ENCODE measurements at places on chromosomes 1 and 21. TPM values are rescaled to one million over a fixed set of nuclear protein-coding genes. Genes with fewer than 3 reads are reported as not detected.
A peak's percentile ranks its signal among the peaks of the same experiment; 100 is the strongest.

DNA sequence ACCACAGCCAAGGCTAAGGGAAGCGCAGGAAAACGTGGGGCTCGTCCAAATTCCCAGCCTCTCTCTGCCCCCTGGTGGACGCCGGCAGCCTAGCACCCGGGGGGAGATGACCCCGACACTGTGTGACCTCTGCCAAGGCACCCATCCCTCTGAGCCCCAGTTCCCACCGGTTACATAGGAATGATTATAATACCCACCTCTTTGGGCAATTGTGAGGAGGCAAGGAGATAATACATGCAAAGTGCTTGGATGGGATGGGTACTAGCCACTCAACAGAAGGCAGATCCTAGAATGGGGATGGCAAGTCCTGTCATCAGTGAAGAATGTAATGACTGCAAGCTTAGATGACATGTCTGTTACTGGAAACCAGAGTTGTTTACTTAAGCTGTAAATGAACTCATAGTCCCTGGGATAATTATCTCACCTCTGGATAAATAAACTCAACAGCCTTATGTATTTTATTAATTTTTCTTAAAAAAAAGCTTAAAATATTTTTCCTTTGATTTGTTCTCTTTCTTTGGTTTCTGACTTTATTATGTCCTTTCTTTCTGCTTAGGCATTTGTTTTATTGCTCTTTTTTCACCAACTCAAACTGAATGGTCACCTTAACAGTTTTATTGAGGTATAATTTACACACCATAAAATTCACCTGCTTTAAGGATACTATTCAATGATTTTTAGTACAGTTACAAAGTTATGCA, 11.3 kb upstream of the BMP8B start:
- H3K27ac ChIP-seq: no peak overlapping the region
- no peaks in the 10 kb centered on the region for H3K4me1 ChIP-seq
- H3K36me3 ChIP-seq: no peaks in the 10 kb centered on the region
- no peaks in the 10 kb centered on the region for H3K27me3 ChIP-seq
- DNase-seq: no peak

- H3K27ac ChIP-seq: peak within 1 kb of the TSS; percentile 93
- H3K4me3 ChIP-seq: peak within 1 kb of the TSS; percentile 49
- peaks cover 29% of the 10 kb centered on the region for H3K4me1 ChIP-seq
- no peaks in the 10 kb centered on the region for H3K36me3 ChIP-seq
- H3K27me3 ChIP-seq: no peaks in the 10 kb centered on the region
Measured at GRCh38 chr1:203475012-203475981, at the start of gene PRELP. TSS of gene PRELP (plus strand) at chr1:203475806. CDS start at chr1:203483185, 7,379 bp downstream.

DNA sequence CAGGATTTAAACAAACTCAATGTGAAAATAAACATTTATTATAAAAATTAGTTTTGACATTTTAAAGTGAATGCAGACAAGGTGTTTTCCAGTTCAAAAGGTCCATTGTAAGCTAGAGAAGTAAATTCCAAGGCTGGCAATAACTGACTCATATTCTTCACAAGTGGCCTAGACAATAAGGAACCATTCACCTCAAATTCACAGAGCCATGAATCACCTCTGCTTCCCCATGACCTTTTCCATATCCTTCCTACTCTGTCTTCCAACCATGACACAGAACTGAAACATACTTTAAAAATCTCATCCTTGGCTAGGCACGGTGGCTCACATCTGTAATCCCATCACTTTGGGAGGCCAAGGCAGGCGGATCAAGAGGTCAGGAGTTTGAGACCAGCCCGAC, 24.8 kb downstream of the F11R start:
- H3K36me3 ChIP-seq: no peaks in the 10 kb centered on the region
- H3K4me1 ChIP-seq: peaks cover 5% of the 10 kb centered on the region
- no peak overlapping the region for H3K27ac ChIP-seq
- H3K27me3 ChIP-seq: no peaks in the 10 kb centered on the region
- H3K4me3 ChIP-seq: no peak overlapping the region

GRCh38 chr1:156523801-156524480, 23.4 kb upstream of the MEF2D start:
- H3K36me3 ChIP-seq: no peaks in the 10 kb centered on the region
- H3K4me3 ChIP-seq: no peak overlapping the region
- H3K27me3 ChIP-seq: no peaks in the 10 kb centered on the region

DNA sequence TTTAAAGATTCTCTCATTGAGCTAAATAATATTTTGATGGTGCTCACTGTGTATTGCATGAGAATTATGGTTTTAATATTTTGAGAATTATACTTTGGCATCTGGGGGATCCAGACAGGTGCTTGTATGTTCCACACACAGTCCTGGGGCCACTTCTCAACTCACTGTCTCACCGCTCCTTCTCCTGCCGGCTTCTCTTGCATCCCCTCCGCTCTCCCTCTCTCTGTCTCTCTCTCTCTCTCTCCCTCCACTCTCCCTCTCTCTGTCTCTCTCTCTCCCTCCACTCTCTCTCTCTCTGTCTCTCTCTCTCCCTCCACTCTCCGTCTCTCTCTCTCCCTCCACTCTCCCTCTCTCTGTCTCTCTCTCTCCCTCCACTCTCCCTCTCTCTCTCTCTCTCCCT, 32.2 kb upstream of the ZC3H12A start:
- H3K4me1 ChIP-seq: no peaks in the 10 kb centered on the region
- DNase-seq: no peak
- no peaks in the 10 kb centered on the region for H3K36me3 ChIP-seq

DNA sequence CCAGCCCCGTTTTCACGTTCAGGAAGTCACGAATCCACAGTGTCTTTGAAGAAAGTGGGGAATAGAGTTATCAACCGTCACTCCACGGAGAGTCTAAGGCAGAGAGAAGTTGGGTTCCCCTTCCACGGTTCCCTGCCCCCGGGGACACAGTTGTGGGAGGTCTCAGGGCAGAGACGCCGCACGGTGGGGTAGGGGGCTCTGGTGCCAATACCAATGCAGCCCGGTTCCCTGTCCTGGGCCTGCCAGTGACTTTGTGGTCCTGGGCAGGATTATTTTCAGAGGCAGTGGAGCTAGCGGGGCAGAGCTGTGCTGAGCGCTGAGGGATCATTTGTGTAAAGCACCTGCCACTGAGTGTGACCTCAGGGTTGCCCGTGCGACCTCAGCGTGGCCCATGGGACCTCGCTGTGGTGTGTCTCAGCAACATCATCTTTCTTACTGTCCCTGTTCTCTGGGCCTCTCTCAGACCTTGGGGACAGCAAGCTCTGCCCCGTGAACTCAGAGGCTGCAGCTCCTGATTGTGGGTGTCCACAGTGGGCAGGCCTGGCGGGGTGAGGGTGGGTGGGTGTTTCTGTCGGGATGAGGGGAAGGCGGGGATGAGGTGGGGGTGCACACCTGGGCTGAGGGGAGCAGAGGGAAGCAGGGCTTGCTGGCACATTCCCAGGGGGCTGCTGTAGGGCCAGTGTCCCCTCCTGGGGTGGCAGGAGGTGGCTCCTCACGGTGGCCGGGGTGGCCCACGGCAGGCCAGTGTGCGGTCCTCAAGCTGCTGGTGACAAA, 65.2 kb downstream of the AGPAT3 start:
- H3K4me3 ChIP-seq: no peak overlapping the region
- H3K27ac ChIP-seq: no peak overlapping the region
- no peak for DNase-seq
- no peaks in the 10 kb centered on the region for H3K27me3 ChIP-seq
- H3K4me1 ChIP-seq: peaks cover 38% of the 10 kb centered on the region

DNA sequence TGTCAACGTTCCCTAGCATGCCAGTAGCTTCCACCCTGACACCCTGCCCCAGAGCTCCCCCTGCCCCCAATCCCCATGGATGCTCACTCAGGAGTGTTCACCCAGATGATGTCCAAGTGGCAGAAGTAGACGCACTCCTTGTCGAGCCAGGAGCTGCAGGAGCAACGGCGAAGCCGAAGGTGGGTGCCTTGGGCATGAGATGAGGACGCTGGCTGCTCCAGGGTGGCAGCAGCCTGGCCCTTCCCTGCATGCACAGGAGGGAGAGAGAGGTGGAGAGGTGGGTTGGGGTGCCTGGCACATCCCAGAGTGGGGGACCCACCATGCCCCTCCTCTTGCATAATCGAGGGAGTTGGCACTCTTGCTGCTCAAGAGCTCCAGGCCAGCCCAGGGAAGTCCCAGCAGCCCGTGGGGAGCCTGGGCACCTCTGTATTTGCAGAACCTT, 502 bp downstream of the EDN2 start:
- H3K4me3 ChIP-seq: peak overlapping the region; percentile 9
- no peaks in the 10 kb centered on the region for H3K27me3 ChIP-seq
- H3K27ac ChIP-seq: no peak overlapping the region

DNA sequence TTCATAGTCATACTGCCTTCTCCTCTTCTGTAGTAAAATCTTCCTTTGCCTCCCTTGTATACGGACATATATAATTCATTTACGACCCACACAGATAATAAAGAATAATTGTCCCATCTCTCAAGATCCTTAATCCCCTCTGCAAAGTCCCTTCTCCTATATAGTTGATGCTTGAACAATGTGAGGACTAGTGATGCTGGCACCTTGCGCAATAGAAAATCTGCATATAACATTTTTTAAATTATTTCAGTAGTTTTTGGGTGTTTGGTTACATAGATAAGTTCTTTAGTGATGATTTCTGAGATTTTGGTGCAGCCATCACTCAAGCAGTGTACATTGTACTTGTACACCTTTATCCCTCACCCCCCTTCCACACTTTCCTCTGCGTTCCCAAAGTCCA, 21.0 kb downstream of the DIRAS3 start:
- H3K27me3 ChIP-seq: no peaks in the 10 kb centered on the region
- no peak overlapping the region for H3K4me3 ChIP-seq
- DNase-seq: no peak
- H3K4me1 ChIP-seq: no peaks in the 10 kb centered on the region

GRCh38 chr1:12511516-12512468, 106.2 kb downstream of the DHRS3 start:
- H3K4me1 ChIP-seq: peaks cover 20% of the 10 kb centered on the region
- no peak for DNase-seq
- peaks cover 18% of the 10 kb centered on the region for H3K36me3 ChIP-seq
- no peaks in the 10 kb centered on the region for H3K27me3 ChIP-seq
- H3K27ac ChIP-seq: peak overlapping the region; percentile 65

DNA sequence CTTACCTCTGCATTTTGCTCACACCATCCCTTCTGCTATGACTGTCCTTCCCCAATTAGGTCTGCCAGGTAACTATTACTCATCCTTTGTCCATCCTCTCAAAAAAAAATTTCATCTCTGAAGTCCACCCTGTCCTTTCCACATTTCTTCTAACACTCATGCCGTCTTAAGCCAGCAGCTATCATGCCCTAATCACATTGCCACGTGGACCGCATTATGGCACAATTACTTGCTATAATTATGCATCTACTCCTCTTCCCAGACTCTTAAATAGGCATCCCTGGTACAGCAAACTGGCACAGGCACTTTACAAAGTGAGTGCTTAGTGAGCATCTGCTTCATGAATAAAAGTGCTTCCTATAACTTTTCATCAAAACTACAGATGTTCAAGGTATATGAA, 295.4 kb upstream of the ESRRG start:
- H3K27me3 ChIP-seq: no peaks in the 10 kb centered on the region
- H3K36me3 ChIP-seq: no peaks in the 10 kb centered on the region
- no peaks in the 10 kb centered on the region for H3K4me1 ChIP-seq
- no peak overlapping the region for H3K27ac ChIP-seq
- DNase-seq: no peak

GRCh38 chr1:175343945-175344344, 151.4 kb upstream of the KIAA0040 start:
- no peaks in the 10 kb centered on the region for H3K4me1 ChIP-seq
- no peak for DNase-seq
- H3K27ac ChIP-seq: no peak overlapping the region

GRCh38 chr1:181452746-181453145, 30.6 kb upstream of the CACNA1E start:
- no peaks in the 10 kb centered on the region for H3K27me3 ChIP-seq
- H3K4me3 ChIP-seq: no peak overlapping the region
- H3K27ac ChIP-seq: no peak overlapping the region
- DNase-seq: no peak
- H3K36me3 ChIP-seq: no peaks in the 10 kb centered on the region

- H3K27me3 ChIP-seq: no peaks in the 10 kb centered on the region
- H3K36me3 ChIP-seq: no peaks in the 10 kb centered on the region
- no peak for DNase-seq
Measured at GRCh38 chr1:21384620-21385019, 55.3 kb upstream of the NBPF3 start.

DNA sequence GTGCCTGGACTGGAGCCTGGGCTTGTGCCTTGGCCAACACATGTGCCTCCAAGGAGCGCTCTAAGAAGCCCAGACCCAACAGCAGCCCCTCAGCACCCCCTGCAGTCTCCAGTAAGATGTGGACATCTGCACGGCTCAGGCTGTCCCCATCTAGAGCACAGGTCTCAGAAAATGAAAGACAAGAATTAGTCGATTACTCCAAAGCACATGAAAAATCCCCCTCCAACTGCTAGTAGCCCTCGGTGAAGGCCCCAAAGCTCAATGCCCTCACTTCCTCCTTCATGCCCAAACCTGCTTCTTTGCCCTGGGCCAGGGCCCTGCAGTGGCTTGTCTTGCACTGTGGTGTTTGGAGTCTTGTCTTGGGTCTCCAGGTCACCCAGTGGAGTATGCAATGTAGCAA, 21.9 kb upstream of the ERO1B start:
- no peak overlapping the region for H3K4me3 ChIP-seq
- no peak for DNase-seq
- H3K27ac ChIP-seq: no peak overlapping the region
- H3K36me3 ChIP-seq: no peaks in the 10 kb centered on the region
- H3K4me1 ChIP-seq: no peaks in the 10 kb centered on the region
- no peaks in the 10 kb centered on the region for H3K27me3 ChIP-seq

Gene HIVEP3
- 2.9 TPM for total RNA-seq

Gene VASH2
- total RNA-seq: 4.2 TPM

Gene ZNF648
- not detected for total RNA-seq

Gene KCNE2
- total RNA-seq: not detected

Gene LCE1F
- total RNA-seq: not detected

Gene KRTAP15-1
- not detected for total RNA-seq

Gene GUCA2B
- not detected for total RNA-seq
